ENCODE measurements at places on chromosomes 5 and 9. TPM values are rescaled to one million over a fixed set of nuclear protein-coding genes. Genes with fewer than 3 reads are reported as not detected.
A peak's percentile ranks its signal among the peaks of the same experiment; 100 is the strongest.

The C9orf50 gene
- not detected for total RNA-seq

The FAM78A gene
- 0.88 TPM for total RNA-seq

The NNT gene
- total RNA-seq = 44.8 TPM

The STK32A gene
- 0.16 TPM for total RNA-seq

The SPINK13 gene
- not detected for total RNA-seq

DNA sequence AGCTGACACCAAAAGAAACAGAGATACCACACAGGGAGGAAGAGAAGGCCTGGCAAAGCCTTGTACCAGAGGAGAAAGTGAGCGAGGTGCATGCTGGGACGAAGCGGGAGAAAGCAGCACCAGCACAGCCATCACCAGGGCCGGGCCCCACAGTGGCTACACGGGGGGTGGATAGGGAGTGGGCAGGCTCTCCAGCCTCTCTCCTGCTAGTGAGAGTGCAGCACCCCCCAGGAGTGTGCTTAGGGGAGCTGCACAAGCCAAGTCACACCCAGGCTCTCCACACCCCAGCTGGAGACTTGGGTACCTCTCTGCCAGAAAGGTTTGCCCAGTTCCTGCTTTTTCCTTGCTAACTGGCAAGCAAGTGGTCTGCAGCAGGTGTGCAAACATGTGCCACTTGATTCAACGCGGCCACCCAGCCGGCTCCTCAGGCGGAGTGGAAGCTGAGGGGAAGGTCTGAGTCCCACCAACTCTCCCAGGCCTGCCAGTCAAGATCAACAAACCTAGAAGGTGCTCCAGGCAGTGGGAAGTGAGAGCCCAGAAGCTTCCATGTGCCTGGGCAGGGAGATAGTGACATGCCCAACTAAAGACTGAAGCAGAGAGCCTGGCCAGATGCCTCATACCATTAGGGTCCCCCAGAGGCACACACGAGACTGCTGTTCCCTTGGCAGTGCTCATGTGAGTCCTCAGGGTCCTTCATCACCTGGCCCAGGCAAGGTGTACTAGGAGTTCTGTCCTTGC lies 39.9 kb downstream of the BICD2 start:
- no peaks in the 10 kb centered on the region for H3K27me3 ChIP-seq
- DNase-seq = no peak
- 0 out of 2 replicates have a peak, but pooled peaks cover 8% of the 10 kb centered on the region for H3K4me1 ChIP-seq
- H3K36me3 ChIP-seq = no peaks in the 10 kb centered on the region

- no peaks in the 10 kb centered on the region for H3K36me3 ChIP-seq
- no peaks in the 10 kb centered on the region for H3K27me3 ChIP-seq
These were observed 269.9 kb downstream of the MAN2A1 start for GRCh38 chr5:109959652-109960051.

- no peak overlapping the region for H3K27ac ChIP-seq
- H3K4me1 ChIP-seq = no peaks in the 10 kb centered on the region
- no peak overlapping the region for H3K4me3 ChIP-seq
- H3K27me3 ChIP-seq = no peaks in the 10 kb centered on the region
These were observed 84.3 kb upstream of the SLC1A3 start for GRCh38 chr5:36521838-36522745.

DNA sequence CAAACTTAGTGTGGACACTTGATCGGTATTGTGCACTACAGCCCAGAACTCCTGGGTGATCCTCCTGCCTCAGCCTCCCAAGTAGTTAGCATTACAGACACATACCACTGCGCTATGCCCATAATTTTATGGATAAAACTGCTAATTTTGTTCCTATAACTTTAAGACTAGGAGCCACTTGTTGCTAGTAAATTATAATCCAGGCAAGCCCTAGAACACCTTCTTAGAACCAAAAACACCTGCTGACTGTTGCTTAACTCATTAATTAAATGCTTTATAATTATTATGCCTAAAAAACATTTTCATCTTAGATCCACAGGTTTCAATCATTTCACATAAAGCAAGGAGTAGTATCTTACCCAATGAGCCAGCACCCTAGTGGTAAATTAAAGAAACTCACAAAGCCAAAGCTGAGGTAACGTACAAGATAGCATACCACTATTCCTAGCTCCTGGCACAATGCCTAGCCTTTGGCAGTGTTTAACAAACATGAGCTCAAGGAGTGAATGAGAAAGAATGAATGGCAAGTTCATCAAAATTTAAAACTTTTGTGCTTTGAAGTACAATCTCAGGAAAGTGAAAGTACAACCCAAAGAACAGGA lies 5.4 kb downstream of the MRPS27 start:
- DNase-seq = no peak
- H3K4me3 ChIP-seq = no peak overlapping the region
- H3K4me1 ChIP-seq = peaks cover 4% of the 10 kb centered on the region
- H3K27me3 ChIP-seq = no peaks in the 10 kb centered on the region
- H3K36me3 ChIP-seq = 0 out of 2 replicates have a peak, but pooled peaks cover 1% of the 10 kb centered on the region

GRCh38 chr9:36217256-36217968 lies 26.7 kb downstream of the CLTA start:
- H3K27ac ChIP-seq = no peak overlapping the region
- H3K36me3 ChIP-seq = no peaks in the 10 kb centered on the region
- no peak for DNase-seq
- no peak overlapping the region for H3K4me3 ChIP-seq
- H3K27me3 ChIP-seq = no peaks in the 10 kb centered on the region

DNA sequence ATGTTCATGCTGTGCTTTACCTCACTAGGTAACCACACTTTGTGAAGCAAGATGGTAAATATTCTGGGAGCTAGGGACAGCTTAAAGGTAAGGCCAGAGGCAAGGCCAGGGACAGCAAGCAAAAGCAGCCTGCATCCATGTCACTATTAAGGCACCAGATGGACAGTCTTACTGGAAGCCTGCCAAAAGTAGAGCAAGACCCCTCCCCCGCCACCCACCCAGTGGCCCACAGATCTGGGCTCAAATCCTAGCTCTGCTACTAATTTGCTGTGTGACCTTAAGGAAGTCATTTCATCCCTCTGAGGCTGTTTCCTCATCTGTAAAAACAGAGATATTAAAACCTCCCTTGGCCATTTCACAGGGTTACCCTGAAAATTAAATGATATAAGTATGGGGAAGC lies 13.2 kb upstream of the ERMP1 start:
- no peak overlapping the region for H3K4me3 ChIP-seq
- DNase-seq = no peak
- H3K27ac ChIP-seq = no peak overlapping the region
- H3K27me3 ChIP-seq = no peaks in the 10 kb centered on the region

- H3K27ac ChIP-seq = no peak overlapping the region
- H3K36me3 ChIP-seq = no peaks in the 10 kb centered on the region
- DNase-seq = no peak
- no peak overlapping the region for H3K4me3 ChIP-seq
- H3K27me3 ChIP-seq = no peaks in the 10 kb centered on the region
These were observed 315.6 kb downstream of the ZSWIM6 start for GRCh38 chr5:61647672-61648071.

- no peak for DNase-seq
- no peaks in the 10 kb centered on the region for H3K36me3 ChIP-seq
- H3K4me1 ChIP-seq = peaks cover 14% of the 10 kb centered on the region
- H3K27ac ChIP-seq = peak overlapping the region; percentile 91
- peak overlapping the region; percentile 76 for H3K4me3 ChIP-seq
These were observed 1.4 kb downstream of the SLC44A1 start for GRCh38 chr9:105245891-105246161.

DNA sequence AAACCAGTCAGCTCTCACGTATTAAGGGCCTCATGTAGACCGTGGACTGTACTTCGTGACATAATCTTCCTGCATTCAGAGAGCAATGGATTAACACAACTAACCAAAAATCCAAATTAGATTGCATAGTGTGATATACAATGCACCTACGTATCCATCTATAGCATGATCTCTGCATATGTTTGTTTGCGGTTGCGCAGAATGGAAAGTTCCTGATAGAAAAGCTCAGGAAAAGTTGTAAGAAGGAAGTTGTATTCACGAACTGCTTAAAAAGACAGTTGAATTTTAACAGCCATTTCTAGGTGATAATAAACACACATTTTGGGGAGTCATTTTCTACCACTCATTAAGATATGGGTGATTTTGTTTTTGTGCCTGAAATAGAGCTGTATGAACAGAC lies 869.0 kb downstream of the TLE4 start:
- no peak overlapping the region for H3K4me3 ChIP-seq
- H3K36me3 ChIP-seq = no peaks in the 10 kb centered on the region
- no peak for DNase-seq
- no peak overlapping the region for H3K27ac ChIP-seq
- H3K4me1 ChIP-seq = no peaks in the 10 kb centered on the region

DNA sequence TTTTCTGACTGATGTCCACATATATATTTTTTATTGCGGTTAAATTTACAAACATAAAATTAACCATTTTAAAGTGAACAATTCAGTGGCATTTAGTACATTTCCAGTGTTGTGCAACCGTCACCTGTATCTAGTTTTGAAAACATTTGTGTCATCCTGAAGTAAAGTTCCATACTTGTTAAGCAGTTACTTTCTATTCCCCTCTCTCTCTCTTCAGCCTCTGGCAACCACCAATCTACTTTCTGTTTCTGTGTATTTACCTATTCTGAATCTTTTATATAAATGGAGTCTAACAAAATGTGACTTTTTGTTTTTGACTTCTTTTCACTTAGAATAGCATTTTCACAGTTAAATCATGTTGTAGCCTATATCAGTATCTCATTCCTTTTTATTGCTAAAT lies 480.1 kb upstream of the SMARCA2 start:
- H3K27me3 ChIP-seq = no peaks in the 10 kb centered on the region
- H3K4me1 ChIP-seq = no peaks in the 10 kb centered on the region
- H3K27ac ChIP-seq = no peak overlapping the region
- no peak overlapping the region for H3K4me3 ChIP-seq
- no peaks in the 10 kb centered on the region for H3K36me3 ChIP-seq

DNA sequence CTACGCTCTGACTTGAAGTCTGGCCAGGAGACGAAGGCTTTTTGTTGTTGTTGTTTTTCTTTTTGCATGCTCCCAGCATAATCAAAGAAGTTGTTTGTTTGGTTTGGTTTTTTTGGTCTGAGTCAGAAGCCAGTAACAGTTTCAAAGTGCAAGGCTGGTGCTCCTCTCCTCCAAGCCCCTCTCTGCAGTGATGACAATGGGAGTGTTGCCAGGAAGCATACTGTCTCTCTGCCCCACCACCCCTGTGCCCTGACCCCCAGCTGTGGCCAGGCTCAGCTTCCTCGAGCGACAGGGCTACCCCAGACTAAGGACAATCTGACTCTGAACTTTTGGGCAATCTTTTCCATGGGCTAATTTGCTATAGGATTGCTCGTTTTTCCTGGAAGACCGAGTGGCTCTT lies 173.8 kb upstream of the PITX1 start:
- H3K4me3 ChIP-seq = no peak overlapping the region
- H3K36me3 ChIP-seq = no peaks in the 10 kb centered on the region
- no peaks in the 10 kb centered on the region for H3K4me1 ChIP-seq
- H3K27ac ChIP-seq = no peak overlapping the region

DNA sequence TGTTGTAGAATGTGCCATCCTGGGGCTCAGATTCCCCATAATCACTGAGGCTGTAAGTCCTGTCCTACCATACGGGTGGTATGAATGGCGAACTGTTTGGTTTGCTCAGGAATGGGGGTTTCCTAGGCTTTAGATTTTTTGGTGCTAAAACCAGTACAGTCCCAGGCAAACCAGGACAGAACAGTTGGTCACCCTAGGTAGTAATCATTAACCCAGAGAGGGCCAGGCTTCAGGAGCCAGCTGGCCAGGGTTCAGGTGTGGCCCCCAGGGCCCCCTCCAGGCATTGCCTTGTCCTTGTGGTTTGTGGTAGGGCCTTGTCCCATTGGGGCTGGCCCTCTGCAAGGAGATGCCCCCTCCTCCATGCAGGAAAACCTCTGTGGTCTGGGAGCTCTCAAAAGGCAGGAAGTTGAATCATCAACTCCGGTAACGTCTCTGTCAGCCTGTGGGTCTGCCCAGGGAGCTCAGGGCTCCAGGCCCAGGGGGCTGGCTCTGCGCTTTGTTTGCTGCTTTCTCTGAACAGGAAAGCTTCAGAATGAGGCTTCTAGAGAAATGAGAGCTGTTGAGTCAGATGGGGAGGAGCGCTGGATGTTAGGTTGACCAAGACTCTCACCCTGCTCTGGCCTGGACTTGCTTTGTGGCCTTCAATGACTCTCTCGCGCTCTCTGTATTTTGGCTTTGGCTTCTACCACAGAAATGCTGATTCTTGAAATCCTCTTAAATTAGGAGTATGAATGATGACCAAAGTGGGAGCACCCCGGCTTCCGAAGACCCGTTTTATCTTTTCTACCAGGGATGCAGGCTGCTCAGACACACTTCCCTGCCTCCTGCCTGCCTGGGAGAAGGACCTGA lies 22.2 kb upstream of the JADE2 start:
- no peaks in the 10 kb centered on the region for H3K36me3 ChIP-seq
- no peak overlapping the region for H3K4me3 ChIP-seq
- no peaks in the 10 kb centered on the region for H3K27me3 ChIP-seq

- DNase-seq = no peak
- H3K27me3 ChIP-seq = no peaks in the 10 kb centered on the region
- 0 out of 2 replicates have a peak, but pooled peaks cover 2% of the 10 kb centered on the region for H3K4me1 ChIP-seq
- H3K36me3 ChIP-seq = no peaks in the 10 kb centered on the region
These were observed 5.8 kb downstream of the TMEM268 start for GRCh38 chr9:114616684-114617520.

DNA sequence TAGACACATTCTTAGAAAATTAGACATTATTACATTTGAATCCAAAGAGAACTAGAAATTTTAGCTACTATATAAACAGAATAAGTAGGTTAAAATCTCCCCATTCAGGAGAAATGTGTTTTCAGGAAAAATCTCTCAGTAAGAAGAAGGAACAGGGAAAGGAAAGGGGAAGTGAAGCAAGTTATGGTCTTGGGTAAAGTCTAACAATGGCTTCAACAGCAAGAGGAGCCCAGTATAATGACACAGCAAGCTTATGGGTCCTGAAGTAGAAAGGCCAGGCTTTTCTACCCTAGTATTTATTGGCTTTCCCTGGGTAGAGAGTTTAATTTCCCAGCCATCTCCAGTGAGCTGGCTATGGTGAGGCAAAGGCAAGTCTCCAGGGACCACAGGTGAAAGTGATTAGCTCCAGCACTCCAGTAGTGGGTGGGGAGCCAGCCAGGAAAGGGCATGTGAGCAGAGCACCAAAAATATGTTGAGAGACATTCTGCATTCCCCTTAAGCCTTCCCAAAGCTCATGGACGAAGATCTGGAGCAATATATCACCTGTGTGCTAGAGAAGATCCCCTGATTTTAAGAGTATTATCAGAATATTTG lies 981.7 kb downstream of the NR2F1-AS1 start:
- no peak for DNase-seq
- no peak overlapping the region for H3K27ac ChIP-seq
- H3K4me1 ChIP-seq = no peaks in the 10 kb centered on the region
- no peaks in the 10 kb centered on the region for H3K36me3 ChIP-seq
- H3K27me3 ChIP-seq = no peaks in the 10 kb centered on the region
- H3K4me3 ChIP-seq = no peak overlapping the region

GRCh38 chr9:16870596-16871335 lies at the start of gene BNC2:
Gene BNC2 (minus strand): TSS chr9:16870670. CDS start chr9:16870648, 22 bp downstream.
- peaks cover 6% of the 10 kb centered on the region for H3K4me1 ChIP-seq
- H3K27ac ChIP-seq = no peak within 1 kb of the TSS
- no peaks in the 10 kb centered on the region for H3K27me3 ChIP-seq
- no peaks in the 10 kb centered on the region for H3K36me3 ChIP-seq

DNA sequence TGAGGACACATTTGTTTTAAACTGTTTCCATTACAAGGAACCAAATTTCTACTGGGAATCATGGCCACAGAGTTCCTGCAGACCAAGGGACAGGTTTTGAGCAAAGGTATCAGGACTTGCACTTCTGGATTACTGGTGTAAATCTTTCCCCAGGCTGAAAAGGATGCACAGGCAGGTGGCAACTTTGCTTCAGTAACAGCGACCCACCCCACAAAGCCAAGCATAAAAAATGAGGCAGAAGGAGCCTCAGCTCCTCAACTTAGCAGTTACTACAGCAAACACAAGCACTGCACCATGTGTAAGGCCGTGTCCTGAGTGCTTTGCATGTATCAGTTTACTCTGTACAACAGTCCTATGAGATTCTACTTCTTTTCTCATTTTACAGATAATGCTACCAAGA lies 251.9 kb downstream of the EBF1 start:
- no peaks in the 10 kb centered on the region for H3K36me3 ChIP-seq
- H3K27ac ChIP-seq = no peak overlapping the region
- no peaks in the 10 kb centered on the region for H3K4me1 ChIP-seq
- no peak overlapping the region for H3K4me3 ChIP-seq
- DNase-seq = no peak
- H3K27me3 ChIP-seq = no peaks in the 10 kb centered on the region
